Activated CD4-positive, alpha-beta T cell treated with anti-CD3 and anti-CD28 coated beads, Interleukin-2, Interleukin-4, amounts not matched to agents 100 ng/mL and 50 ng/mL, durations not matched to agents 16 hours and 8 hours (primary cell): ENCODE measurements at places on chromosomes 2 and 18.

DNA sequence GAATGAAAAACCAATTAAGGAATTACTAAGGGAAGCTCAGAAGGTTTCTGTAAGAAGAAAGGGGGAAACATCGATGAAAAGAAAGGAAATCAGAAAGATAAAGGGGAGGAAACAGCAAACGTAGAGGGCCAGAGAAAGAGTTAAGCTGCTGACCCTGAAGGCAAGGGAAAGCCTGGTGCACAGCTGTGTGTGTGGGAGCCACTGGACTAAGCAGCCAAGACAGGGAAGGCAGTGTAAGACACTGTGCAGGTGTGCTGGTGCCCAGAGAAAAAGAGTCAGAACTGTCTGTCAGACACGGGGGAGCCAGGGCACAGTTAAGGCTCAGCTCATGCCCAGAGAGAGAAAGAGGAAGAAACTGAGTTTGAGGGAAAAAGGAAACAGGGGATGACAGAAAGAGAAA is 104.0 kb downstream of the HIBCH start:
- DNase-seq = no peak

GRCh38 chr18:49432602-49433001 is 27.8 kb downstream of the DYM start:
- DNase-seq = no peak

- DNase-seq = no peak
Measured at GRCh38 chr2:180707175-180707883, 273.1 kb upstream of the UBE2E3 start.

DNA sequence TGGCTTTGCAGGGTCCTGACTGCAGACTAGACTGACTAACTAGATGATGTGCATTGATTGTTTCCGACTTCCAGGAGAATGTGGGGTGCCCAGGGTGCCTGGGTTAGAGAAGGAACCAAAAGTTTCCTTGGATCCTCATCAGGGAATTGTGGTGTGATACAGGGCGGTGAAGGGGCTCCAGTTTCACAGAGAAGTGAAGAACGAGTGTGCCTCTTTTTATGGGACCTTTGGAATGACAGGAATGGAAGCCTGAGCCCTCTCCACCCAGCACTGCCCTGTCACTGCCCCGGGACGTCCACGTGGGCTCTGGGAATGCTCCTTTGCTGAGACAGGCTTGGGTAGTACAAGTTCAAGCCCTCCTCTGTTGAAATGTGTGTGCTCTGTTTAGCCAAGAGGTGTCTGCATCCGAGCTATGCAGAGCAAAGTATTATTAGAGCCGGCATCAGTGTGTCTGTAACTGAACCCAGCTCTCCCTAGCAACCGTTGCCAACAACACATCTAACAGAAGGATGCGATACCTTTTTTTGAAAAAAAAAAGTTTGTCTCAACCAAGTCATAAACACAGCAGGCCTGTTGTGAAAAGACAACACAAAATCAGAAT is 183.6 kb downstream of the SMAD7 start:
- no peak for DNase-seq

DNA sequence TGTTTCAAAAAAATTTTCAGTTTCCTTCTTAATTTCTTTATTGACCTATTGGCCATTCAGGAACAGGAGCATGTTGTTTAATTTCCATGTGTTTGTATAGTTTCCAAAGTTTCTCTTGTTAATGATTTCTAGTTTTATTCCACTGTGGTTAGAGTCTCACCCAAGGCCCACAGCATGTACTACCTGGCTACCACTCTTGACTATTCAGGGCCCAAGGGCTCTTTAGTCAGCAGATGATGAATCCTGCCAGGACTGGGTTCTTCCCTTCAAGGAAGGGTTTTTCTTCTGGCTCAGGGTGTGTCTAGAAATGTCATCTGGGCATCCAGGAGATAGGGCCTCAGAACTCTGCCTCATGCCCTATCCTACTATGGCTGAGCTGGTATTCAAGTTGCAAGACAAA is 161.4 kb downstream of the PLCL1 start:
- no peak for DNase-seq

GRCh38 chr18:61474341-61474740 is 141.1 kb downstream of the CDH20 start:
- no peak for DNase-seq

DNA sequence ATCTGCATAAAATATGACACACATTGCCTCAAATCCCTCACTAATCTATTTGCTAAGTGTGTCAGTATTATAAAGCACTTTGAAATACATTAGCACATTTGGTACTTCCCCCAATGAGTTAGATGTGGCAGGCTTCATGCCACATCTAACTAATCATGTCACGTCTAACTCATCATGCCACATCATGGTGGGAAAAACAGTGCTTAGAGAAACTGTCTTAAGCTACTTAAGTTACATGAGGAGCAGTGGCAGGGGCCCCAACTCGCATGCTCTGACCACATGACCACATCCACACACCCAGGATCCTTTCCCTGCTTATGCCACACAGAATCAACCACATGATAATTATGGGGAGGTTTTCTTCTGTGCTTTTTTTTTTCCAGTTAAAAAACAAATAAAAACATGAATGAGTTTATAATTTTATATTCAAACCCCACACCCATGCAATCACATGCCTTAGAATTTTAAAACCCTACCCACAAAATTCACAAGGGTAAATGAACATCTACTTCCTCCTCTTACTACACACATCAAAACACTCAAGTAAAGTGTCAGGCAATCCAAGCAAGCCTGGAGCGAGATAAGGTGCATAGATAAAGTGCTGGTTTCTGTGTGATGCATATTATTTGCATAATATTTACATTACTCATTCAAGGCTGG is 1.6 kb downstream of the ABCA12 start:
- DNase-seq = peak; percentile 4

DNA sequence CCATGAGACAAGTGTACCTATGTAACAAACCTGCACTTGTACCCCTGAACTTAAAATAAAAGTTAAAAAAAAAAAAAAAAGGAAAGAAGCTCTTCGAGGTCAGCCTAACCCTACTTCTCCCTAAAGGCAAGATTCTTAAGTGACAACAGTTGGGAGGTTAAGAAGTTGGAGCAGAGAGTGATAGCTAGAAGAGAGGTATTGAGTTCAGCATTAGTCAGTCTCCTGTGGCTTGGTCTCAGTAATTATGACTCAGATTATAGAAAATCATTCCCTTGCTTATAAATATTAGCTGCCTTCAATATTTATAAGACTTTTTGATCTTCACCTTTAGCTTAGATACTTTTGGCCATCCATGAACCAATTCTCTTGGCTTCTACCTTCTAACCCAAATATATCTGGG is 926.8 kb upstream of the SLC39A10 start:
- DNase-seq = no peak

DNA sequence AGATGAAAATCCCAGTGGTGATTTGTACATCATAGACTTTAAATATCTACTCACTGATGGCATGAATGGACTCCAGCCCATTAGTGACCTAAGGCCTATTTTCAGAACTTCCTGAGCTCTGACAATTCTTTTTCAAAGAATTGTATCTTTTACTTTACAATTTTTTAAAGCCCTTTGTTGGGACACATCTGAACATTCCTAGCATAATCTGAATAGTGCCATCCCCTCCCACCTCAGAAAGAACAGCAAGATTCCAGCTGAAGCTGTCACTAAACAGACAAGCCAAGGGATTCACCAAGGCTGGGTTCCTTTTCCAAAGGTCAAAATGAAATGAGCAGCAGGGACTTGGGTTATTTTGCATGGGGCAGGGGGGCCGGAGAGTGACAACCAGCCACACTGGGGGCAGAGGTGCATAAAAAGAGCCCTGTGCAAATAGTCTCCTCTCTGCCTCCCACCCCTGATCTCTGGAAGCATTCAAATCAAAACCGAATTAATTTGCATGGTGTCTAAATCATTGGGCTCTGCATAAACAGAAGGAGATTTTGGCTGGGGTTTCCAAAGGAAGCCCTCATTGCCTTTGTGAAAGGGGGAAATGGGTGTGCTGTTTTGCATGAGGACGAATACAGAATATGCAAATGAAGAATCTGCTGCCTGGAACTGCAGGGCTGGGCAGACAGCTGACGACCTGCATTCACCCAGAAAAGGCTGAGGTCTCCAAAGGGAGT is 17.2 kb downstream of the EPHA4 start:
- no peak for DNase-seq

- DNase-seq = no peak
Measured at GRCh38 chr18:42743373-42744138, 371.9 kb downstream of the RIT2 start.

DNA sequence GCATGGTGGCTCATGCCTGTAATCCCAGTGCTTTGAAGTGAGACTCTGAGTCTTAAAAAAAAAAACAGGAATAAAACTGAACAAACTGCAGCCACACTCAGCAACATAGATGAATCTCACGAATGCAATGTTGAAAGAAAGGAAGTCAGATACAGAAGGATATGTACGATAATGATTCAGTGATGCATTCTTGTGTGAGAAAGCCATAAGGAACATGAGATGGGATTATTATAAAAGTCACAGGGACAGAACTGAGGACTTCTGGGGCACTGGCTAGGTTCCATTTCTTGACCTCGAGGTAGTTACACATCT is 56.9 kb upstream of the SMAD2 start:
- DNase-seq = no peak

DNA sequence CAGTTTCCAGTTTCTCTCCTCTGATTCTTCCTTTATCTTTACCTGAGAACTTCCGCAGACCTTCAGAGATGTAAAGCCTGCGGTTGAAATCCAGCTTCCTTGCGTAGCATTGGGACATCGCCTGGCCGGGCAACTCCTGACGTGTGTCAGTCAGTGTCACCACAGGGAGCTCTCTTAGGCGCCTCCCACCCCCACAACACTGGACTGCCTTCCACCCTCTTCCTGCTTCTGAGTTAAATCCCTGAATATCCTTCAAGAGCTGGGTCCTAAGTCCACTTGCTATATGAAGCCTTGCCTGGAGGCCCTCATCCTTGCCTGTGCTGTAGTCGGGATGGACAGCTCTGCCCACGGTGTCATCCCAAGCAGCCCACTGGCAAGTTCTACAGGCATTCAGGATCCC is 179.4 kb downstream of the SEPTIN10 start:
- DNase-seq = no peak

DNA sequence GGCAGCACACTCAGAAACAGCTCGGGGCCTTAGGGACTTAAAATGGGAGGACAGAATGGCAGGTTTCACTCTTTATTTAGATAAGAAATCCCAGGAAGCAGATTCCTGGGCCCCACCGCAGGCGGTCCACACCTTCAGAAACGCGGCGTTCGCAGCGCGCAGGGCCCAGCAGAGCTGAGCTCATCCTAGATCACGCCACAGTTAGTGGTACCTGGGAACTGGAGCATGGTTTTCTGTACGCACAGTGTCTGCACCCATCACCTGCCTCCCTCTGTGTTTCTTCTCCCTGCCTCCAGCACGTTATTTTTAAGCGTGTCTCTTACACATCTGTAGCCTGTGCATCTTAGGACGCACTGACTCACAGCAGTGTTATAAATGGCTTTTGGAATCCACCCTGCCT is 242.1 kb downstream of the ALPK2 start:
- no peak for DNase-seq

DNA sequence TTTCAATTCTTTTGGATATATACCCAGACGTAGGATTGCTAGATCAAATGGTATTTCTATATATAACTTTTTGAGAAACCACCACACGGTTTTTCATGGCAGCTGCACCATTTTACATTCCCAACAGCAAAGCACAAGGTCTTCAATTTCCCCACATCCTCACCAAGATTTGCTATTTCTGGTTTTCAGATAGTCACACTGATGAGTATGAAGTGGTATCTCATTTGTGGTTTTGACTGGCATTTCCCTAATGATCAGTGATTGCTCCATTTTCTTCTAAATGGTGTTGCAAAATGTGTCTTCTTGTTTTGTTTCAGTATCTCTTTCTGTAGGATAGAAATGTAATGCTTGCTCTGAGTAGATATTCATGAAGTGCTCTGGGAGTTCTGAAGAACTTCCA is 52.0 kb downstream of the ANKRD44 start:
- peak; percentile 65 for DNase-seq

DNA sequence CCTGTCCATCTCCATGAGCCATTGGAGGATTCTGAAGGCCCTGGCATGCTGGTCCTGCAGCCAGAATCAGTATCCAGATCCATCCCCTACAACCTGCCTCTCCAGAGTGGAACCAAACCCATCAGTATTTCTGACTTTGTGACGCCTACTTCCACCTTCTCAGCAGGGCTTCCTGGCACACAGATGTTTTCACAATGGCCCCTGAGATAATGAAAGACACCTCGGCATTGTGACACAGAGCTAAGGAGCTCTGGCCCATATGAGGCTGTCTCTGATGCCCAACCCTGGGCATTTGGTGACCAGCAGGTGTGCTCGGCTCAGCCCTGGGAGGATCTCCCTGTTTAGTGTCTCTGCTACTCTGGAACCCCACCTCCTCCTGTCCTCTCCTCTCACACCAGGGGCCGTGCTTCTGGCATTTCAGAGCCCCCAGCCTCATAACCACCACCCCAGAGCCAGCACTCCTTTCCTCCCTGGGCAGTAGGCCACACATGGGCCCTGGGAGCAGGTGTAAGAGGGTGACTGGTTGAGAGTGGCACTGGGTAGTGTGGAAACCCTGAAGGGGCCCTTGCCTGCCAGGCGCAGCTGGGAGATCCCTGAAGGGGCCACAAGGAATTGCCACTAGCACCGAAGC is 38.2 kb downstream of the FOSL2 start:
- no peak for DNase-seq

- no peak for DNase-seq
Measured at GRCh38 chr18:48548011-48548771, 9.4 kb downstream of the CTIF start.

GRCh38 chr2:70698847-70699246 is 69.2 kb downstream of the ADD2 start:
- DNase-seq = no peak

- no peak for DNase-seq
Measured at GRCh38 chr2:149473521-149473920, 114.1 kb downstream of the MMADHC start.

GRCh38 chr2:48940606-48941005 is 185.1 kb upstream of the LHCGR start:
- no peak for DNase-seq

GRCh38 chr2:39304729-39305128 is 61.0 kb upstream of the CDKL4 start:
- DNase-seq = no peak

DNA sequence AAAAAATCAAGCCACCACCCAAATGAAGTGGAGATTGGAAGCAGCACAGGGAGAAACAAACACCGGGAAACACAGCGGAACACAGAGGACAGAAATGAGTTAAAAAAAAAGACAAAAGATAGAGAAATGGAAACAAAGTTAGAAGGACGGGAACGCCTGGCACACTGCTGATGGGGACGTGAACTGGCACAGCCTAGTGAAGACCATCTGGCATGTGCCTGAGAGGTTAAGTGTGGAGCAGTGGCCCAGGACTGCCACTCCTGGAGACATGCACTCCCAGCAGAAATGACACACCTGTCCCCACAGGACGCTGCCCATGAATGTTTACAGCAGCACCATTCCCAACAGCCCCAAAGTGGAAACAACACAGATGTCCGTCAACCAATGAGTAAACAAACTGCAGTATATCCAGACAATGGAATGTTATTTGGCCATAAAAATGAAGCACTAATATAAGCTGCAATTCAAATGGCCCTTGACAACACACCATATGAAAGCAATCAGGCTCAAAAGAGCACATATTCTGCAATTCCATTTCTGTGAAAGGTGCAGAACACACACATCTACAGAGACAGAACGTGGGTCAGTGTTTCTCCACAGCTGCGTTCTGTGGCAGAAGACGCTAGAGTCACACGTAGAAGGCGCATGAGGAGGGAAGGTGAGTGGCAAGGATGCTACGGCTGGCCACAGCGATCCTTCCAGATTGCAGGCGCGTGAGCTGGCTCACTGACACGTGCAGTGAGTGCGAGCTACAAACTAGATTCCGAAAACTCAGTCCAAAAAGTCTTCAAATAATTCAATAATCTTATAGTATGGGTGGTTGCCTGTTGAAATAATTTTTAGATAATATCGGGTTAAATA is 24.6 kb downstream of the THAP4 start:
- DNase-seq = no peak

- DNase-seq = no peak
Measured at GRCh38 chr2:204860274-204860673, 315.0 kb downstream of the PARD3B start.
